ENCODE measurements at places on chromosomes 12 and 14.

DNA sequence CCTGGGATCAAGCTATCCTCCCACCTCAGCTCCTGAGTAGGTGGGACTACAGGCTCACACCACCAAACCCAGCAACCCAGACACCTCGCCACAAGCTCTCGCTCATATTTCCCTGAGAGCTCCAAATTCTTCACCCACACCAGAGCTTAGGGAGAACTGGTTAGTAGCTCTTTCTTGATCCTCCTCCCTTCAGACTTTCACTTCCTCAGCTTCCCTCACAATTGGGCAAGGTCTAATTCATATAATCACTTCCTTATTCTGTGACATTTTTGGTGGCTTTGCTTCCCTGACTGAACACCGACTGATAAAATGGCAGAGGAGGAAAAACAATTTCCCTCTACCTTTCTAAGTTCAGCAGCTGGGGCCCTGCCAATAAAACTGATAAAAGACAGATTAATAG, 88.5 kb downstream of the GXYLT1 start:
- DNase-seq = no peak

DNA sequence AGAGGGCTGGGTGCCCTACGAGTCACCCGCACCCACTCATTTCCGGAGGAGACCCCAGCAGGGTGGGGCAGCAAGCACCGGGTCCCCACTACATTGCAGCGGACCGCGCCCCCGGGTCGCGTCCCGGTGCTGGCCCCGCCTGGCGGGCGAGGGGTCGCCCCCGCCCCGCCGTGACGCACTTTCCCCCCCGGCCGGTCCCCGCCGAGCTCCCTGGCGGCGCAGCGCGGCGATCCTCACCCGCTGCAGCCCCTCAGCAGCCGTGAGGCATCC, 106.1 kb downstream of the PRICKLE1 start:
- peak; percentile 67 for DNase-seq

GRCh38 chr12:54156578-54156977, 32.2 kb downstream of the SMUG1 start:
- DNase-seq = no peak

GRCh38 chr12:27303139-27304111, 29.2 kb upstream of the BMAL2 start:
- DNase-seq = no peak

Data from activated effector memory CD4-positive, alpha-beta T cell treated with anti-CD3 and anti-CD28 coated beads, Interleukin-2, amount 50 U/mL, for 16 hours (primary cell).